NCI-H1105 (cell line): ENCODE measurements at places on chromosomes 12 and 14.

GRCh38 chr14:64110802-64111201 is 183.4 kb downstream of the ESR2 start:
- DNase-seq: no peak

GRCh38 chr12:82593901-82594396 is 92.8 kb upstream of the TMTC2 start:
- peak; percentile 35 for DNase-seq

GRCh38 chr12:55019784-55020183 is at the start of gene NEUROD4:
Gene NEUROD4, plus strand, starts transcription at chr12:55019974. Its CDS starts 6,466 bp downstream, at chr12:55026440.
- DNase-seq: no peak

DNA sequence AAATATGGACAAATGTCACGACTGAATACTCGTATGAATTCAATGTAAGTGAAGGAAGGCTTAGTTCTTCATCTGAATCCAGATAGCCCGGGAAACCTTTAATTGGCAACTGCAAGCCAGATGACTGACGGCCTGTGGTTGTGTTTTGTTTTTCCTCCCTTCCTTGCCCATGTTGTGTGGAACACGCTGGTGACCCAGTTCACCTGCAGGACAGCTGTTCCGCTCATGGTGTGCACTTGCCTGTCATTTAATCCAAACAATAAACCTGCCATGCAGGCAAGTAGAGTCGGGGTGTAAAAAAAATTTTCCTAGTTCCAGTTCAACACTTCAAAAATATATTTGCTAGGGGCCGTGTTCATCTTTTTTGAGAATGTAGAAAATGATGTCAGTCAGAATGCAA is 88.0 kb downstream of the TMEM132D start:
- no peak for DNase-seq

DNA sequence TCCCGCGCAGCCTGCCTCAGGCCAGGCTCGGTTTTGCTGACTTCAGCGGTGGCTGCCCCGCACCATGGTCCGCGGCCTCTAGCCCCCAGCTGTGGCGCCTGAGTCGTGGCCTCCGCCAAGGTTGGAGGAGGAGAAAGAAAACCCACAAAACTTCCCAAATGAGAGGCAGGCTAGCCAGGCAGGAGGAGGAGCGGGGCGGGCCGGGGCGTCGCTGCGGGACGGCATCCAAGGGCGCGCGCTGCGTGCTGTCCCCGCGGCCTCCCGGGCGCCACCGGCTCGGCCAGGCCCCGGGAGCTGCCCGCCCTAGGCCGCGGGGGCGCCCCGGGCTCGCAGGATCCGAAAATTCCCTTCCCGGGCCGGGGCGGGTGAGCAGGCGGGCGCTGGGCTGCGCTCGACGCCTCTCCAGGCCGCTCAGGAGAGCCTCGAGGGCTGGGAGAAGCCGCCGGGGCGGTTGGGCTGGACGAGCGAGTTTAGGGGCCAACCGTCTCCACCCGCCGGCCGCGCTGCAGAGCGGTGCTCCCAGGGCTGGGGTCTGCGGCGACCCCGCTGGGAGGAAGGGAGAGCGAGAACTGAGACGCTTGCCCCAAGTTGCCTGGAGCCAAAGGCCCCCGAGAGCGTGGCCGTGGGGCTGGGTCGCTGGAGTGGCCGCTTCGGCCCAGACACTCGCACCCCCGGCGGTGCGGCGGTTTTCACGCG is at the start of gene EFS:
EFS (minus strand) TSS at position 137 of the 696 bp plus-strand sequence. CDS start 147 bp downstream, outside the sequence.
- DNase-seq: no peak

- no peak for DNase-seq
These were observed 40.8 kb downstream of the GPR65 start for GRCh38 chr14:88045705-88046104.

GRCh38 chr12:131723532-131723931 is 12.6 kb downstream of the SFSWAP start:
- DNase-seq: no peak

DNA sequence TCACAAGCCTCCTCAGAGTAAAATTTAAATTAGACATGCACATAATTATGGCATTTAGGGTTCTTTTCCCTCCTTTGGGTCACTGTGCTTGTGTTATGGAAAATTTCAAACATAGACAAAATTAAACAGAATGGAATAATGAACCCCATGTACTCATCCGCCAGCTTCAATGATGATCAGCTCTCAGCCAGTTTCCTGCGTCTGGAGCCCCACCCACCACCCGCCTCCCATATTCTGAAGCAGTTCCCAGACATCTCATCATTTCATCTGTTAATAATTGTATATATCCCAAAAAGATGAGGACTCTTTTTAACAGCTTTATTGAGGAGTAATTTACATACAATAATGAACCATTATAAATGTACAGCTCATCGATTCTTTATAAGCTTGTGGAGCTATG is 128.2 kb downstream of the EML1 start:
- DNase-seq: no peak

DNA sequence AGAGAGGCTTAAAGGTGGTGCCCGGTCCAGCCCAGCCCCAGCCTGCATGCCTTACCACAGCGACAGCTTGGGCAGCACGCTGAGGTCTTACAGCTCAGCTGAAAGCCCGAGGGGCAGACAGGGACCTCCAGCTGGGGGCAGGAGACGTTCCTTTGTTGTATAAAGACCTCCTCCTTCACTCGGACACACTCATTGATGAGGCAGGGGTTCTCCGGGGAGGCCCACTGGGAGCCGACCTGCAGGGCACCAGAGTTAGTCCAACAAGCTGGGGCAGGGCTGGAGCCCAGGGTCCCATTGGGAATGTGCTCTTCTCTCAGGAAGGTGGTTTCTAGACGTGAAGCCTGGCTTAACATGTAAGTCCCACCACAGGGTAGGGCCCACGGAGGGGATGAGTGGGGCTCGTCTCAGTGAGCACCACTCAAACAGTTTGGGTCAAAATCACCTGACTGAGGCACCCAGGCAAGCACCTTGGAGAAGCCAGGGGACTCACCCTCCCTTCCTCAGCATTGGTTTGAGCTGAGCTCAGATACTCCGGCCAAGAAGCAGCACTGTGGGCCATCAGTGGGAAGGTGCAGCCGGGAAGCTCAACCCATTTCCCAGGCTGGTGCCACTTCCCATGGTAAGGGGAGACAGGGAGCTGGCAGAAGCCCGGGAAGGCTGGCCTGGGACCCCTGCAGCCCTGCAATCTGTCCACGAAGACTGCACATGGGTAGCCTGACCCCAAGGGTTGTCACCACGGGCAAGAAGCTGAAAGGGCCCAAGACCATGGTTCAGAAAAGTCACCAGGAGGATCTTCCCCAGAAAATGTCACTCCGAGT is 24.3 kb upstream of the ANO2 start:
- no peak for DNase-seq

DNA sequence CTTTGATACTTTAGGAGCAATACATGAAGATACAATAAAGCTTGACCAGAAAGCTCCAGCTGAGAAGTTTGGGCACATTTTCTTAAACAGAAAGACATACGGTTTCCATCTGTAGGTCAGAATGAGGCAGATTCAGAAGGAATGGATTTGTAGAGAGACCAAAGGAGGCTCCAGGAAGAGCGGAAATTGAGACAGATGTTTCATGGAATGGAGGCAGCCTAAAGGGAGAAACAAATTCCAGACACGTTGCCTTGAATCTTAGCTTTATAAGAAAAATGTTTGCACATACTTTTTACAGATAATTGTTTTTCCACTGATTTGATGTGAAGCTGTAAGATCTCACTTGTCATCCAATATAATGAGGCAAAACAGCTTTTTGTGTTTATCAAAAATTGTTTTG is 24.8 kb downstream of the EPYC start:
- DNase-seq: no peak

DNA sequence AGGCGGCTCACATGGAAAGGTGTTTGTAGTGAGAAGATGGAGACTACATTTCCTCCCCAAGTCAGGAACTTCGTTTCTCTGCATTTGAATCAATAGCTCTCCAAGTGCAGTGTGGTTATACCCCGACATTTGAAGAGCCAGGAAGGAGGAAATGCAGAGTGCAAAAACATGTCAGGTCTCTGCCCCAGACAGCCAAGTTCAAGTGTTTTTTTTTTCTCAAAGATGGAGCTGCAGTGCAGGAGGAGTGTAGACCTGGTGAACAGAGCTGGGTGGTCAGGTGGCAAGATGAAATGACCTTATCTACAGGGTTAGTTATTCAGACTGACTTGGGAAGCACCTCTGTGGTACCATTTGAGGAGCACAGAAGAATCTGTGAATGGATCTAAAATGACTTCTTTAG is 21.3 kb downstream of the MLXIP start:
- DNase-seq: no peak
